ENCODE measurements at places on chromosomes 7 and 10.

GRCh38 chr10:78295242-78295641 lies 261.6 kb downstream of the RPS24 start:
- no peak for DNase-seq

GRCh38 chr7:1290026-1290678 lies 57.5 kb downstream of the UNCX start:
- no peak for DNase-seq

- DNase-seq: no peak
These were observed 230.7 kb upstream of the CACNA2D1 start for GRCh38 chr7:82674268-82674667.

- no peak for DNase-seq
These were observed 143.2 kb downstream of the NRCAM start for GRCh38 chr7:108313086-108313485.

DNA sequence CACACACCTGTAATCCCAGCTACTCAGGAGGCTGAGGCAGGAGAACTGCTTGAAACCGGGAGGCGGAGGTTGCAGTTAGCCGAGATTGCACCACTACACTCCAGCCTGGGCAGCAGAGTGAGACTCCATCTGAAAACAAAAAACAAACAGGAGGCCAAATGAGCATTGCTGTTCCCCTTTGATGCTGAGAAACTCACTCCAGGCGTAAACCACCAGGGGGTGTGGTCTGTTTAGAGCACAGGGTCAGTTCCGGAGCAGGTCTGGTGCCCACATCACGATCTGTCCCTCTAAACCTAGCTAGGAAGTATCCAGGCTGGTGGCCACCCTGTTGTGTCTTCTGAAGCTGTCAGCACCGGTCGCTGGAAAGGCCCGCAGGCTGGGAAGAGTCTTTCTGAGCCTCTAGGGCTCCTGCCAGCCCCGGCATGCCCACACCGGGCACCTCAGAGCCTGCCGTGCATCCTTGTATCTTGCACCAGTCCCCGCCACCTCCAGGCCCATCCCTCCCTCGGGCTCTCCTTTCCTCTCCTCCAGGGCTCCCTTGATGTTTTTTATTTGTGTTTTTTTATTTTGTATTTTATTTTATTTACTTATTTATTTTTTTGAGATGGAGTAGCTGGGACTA lies 66.3 kb upstream of the SH2B2 start:
- DNase-seq: no peak

DNA sequence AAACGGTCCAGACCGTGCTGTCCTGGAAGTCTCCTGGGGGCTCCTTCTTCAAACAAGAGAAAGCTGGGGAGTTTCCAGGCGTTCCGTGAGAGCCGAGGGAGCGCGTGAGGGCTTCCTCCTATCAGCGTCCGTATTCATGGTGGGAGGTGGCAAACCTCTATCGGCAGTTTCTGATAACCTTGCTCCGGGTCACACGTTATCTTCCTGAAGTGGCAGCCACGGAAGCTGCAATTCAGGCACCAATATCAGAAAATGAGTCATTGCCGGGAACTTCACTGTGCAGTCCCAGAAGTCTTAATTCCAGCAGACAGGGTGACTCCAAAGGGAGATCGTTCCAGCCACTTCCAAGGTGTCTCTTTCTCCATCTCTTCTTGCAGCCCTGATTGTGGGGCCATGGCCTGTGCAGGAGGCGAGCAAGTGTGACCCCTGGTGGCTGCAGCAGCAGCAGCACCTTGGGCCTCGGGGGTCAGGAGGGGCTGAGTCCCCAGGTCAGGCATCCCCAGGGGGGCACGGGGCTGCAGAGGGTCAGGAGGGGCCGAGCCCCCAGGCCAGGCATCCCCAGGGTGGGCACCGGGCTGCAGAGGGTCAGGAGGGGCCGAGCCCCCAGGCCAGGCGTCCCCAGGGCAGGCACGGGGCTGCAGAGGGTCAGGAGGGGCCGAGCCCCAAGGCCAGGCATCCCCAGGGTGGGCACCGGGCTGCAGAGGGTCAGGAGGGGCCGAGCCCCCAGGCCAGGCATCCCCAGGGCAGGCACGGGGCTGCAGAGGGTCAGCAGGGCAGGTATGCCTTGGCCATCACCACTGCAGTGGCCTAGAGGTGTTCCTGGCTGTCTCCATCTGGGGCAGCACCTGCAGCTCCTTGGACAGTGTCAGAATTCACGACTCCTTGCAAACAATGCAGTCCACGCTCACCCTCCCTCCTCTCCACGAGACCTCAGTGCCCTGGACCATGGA lies 538.7 kb downstream of the DNAJB6 start:
- no peak for DNase-seq

DNA sequence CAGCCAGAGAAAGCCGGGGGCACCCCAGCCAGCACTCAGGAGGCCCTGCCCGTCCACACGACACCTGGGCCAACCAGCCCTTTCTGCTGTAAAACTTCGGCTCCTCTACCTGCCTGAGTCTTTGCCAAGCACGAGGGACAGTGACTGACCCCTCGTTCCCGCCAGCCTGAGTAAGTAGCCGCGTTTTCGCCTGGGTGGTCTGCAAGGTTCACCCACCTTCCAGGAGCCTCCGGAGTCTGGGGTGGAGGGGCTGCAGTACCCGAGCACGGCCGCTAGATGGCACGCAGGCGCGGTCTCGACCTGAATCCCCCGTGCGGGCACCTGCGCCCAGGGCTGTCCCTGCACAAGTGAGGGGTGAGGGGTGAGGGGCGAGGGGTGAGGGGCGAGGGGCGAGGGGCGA lies 192.7 kb downstream of the PTPRN2 start:
- DNase-seq: no peak

DNA sequence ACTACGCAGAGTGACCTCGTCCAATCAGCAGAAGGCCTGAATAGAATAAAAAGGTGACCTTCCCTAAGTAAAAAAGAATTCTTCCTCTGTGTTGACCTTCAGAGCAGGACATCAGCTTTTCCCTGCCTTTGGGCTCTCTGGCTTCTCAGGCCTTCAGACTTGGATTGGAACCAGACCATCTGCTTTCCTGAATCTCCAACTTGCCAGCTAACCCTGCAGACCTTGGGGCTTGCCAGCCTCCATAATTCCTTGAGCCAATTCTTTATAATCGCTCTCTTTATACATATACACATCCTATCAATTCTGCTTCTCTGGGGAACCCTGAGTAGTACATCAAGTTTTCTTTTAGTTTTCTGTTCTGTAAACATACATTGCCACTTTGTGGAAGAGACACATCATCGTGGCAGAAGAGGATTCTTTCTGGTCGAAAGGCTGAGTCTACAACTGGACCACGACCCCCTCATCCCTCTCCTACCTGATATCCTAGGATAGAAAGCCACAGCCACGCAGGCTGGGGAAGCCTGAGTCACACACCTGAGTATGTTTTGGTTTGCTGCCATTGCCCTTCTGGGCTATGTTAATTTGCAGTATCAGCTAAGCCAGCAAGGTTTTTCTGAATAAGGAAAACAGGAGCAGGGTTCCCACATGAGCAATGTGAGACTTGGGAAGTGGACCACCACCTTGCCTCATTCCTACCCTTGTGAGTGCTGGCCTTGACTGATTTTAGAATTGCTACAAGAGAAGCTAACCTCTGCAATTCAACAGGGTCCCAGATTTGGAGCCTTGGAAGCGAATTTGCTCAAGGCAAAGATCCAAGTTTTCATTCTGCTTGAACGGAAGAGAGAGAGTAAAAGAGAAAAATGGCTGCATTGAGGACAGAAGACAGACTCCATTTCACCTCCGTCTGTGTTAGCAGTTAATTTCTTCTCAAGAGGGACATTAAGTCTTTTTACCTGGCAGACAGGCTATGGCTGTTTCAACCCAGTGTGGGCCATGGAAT lies 445.2 kb upstream of the FZD8 start:
- DNase-seq: no peak

GRCh38 chr7:2030475-2031450 lies 202.0 kb downstream of the MAD1L1 start:
- peak; percentile 38 for DNase-seq

DNA sequence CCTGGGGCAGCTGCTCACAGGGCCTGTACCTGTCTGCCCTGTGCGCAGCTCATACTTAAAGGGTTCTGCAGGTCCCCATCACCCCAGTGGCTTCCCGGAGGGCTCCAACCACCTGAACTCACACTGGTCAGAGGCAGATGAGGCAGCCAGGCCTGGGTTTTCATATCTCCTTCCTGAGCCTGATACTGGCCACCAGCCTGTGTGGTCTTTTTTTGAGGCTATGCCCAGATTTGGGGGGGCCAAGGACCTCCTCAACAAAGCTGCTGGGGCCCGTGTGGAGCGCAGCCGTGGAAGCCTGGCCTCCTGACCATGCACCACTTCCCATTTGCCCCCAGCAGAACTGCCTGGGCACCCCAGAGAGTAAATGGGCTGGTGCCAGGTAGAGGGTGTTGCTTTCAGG lies 25.7 kb downstream of the PNLIPRP2 start:
- DNase-seq: no peak

DNA sequence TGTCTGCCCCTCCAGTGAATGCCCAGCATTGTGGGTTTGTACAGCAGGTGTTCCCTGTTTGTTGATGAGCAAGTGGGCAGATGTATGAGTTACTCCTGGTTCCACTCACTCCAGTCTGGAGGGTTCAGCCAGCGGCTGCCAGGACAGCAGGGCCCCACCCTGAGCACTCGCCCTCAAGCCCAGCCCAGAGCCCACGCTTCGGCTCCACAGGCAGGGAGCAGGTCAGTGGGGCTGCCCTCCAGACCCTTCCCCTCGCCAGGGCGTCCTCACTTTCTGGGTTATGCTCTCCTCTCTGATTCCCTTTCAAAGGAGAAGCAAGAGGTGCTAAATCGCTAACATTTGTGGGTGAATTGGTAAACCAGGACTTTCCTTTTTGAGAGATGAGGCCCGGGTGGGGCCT lies 4.8 kb upstream of the VIPR2 start:
- DNase-seq: no peak

DNA sequence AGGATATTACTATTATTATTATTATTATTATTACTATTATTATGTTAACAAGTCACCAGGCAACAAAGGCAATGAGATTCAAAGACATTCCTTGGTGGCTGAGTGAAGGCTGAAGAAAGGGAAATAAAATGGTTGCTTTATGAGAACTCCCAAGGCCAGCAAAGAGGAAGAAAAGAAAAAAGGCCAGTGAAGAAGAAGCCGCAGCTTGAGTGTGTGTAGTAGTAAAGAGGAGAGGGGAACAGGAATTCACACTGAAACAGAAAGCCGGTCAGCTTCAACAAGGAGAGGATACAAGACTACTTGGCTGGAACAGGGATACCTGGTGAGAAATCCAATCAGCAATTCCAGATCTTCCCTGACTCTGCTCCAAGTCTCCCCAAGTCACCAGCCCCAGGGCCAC lies 42.4 kb downstream of the PLXNA4 start:
- DNase-seq: no peak

GRCh38 chr10:3961082-3961481 lies 176.1 kb upstream of the KLF6 start:
- DNase-seq: no peak

- no peak for DNase-seq
These were observed 407.9 kb downstream of the KCNMA1 start for GRCh38 chr10:77229704-77230103.

DNA sequence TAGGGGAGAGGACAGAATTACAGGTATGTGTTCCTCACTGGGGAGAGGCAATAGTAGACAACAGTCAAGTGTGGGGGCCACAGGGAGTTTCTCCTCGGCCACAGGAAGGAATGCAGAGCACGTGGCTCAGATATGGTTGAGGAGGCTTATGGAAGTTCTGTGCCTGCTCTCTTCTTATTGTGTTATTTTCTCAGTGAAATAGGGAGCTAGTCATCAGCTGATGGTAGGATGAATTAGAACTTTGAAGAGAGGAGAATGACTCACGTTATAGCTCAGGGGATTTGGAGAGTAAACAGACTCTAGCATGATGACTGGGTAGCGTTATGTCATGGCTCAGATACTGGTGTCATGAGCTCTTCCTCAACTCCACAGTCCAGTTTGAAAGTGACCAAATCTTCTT lies 308.3 kb upstream of the IGFBP3 start:
- DNase-seq: no peak

- no peak for DNase-seq
These were observed 415.6 kb upstream of the FZD8 start for GRCh38 chr10:36057731-36058130.

DNA sequence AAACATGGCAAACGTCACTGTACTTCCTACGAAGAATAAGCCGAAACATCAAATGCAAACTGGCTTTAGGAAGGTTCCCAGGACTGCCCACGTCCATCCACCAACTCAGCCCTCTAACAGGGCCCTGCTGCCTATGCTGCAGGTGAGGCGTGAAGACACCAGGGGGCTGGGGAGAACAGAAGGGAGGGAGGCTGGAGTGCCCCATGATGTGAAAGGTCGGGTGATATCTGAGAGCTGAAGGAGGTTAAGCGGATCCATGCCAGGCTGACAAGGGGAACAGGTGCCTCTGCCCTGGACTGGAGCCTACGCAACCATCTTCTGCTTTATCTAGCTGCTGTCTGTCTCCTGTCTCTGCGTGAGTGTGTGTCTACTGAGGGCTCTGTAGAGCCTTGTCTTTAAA lies 40.2 kb upstream of the ATP6V0A4 start:
- DNase-seq: no peak

DNA sequence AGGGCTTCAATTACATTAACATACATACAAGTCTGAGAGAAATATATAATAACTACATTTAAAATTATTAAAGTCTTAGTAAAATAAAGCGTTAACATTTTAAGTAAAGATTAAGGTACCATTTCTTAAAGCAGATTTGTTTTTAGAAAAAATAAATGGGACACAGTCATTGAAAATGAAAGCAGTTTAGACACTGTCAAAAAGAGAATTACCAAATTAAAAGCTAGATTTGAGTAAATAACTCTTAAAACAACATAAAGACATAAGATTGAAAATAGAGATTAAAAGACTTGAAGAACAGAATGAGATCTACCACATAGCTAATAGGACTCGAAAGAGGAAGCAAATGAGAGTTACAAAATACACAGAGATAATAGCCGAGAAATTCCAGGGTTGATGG lies 562.2 kb upstream of the FOXK1 start:
- no peak for DNase-seq

GRCh38 chr10:89163265-89163995 lies 43.7 kb downstream of the CH25H start:
- no peak for DNase-seq

DNA sequence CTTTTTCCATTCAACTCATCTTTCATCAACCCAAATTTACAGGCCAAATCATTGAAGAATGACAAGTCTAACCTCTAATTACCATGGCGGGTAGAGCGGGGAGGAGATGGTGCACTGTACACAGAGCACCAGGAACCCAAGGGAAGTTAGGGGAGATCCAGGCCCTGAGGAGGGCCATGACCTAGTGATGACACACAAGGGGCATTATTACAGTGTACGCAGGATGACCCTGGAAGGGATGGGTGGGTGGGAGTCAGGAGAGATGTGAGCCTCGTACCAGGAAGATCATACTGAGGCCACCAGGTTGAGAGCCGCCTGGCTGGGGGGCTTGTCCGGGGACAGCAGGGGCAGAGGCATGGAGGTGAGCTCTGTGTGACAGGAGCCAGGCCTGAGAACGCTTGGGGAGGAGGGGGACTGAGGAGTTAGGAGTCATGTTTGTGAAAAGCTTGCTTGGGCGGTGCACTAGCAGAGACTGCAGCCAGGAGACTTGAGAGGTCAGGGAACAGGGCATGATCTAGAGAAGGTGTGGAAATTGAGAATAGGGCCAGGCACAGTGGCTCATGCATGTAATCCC lies 89.5 kb upstream of the CCNY start:
- DNase-seq: no peak

- no peak for DNase-seq
These were observed 48.0 kb downstream of the NT5C2 start for GRCh38 chr10:103145046-103145445.

- DNase-seq: no peak
These were observed 96.6 kb downstream of the ANKRD30A start for GRCh38 chr10:37222046-37222445.

- peak; percentile 67 for DNase-seq
These were observed 29.3 kb upstream of the YAE1 start for GRCh38 chr7:39536951-39537350.

GRCh38 chr10:210297-210696 lies 75.0 kb downstream of the ZMYND11 start:
- DNase-seq: no peak

Measured in NCI-H524 treated with DMSO at 0.1 percent for 48 hours (cell line).